ENCODE measurements at places on chromosomes 13 and 19. TPM values are rescaled to one million over a fixed set of nuclear protein-coding genes. Genes with fewer than 3 reads are reported as not detected.

The ERICH4 gene
- total RNA-seq, result not detected

The REEP6 gene
- 0.79 TPM for total RNA-seq

The SIGLEC12 gene
- total RNA-seq, result not detected

The NECTIN2 gene
- total RNA-seq, result 29.4 TPM

The ZFP30 gene
- total RNA-seq, result 14.1 TPM

- DNase-seq, result no peak
Observed at GRCh38 chr19:4075373-4075772, 8.7 kb upstream of the ZBTB7A start.

DNA sequence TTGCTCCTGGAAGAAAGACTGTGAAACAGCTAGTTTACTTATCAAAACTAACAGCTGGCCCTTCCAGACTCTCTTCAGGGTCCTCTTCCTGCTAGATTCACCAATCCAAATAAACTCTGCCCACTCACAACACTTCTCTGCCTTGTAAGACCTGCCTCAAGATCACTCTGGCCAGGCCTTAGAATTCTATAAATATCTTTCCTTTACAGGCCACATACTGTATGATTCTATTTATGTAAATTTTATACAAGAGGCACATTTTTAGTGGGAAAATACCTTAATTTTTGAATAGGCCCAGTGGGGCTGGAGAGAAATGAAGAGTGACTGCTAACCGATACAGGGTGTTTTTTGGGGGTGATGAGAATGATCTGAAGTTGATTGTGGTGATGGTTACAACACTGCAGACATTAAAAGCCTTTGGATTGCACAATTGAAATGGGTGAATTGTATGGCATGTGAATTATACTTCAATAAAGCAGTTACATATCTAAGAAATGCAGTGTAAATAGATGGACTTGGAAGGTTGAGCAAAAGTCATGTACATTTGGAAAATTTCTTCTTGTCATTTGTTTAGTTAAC is 141.8 kb downstream of the GPC5 start:
- no peak for DNase-seq

DNA sequence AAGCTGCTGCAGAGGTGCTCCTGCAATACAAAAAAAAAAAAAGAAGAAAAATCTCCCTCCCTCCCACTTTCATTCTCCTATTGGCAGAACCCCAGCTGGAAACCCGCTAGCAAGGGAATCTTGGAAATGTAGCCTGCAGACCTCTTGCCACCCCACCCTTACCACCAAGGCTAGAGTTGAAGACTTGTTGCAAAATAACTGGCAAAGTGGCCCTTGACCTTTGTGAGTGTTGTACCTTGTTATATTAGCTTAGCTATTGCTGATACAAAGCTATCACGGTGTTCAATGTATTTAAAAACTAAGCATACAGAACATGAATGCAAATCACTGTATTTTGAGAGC is 57.5 kb upstream of the KCTD4 start:
- no peak for DNase-seq

DNA sequence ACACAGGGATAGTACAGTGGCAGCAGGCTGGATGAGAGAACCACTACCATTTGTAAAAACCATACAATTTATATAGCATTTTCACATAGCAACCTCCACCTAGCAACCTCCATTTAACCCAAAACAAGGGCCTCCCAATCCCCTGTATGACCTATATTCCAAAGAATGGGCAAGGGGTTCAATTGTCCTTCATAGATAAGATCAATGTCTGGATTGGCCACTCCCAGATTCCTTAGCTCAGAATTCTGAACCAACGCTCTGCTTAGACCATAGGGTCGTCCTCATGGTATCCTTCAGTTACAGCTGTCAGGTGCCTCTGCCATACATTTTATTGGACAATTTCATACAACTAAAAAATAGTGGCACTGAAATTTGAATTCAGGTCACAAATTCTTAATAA is 166.2 kb downstream of the KCTD12 start:
- no peak for DNase-seq

Data from NCI-H460 (cell line).